LHCN-M2 (cell line): ENCODE measurements at places on chromosomes 7 and 10.
A peak's percentile ranks its signal among the peaks of the same experiment; 100 is the strongest.

GRCh38 chr10:71316786-71317160 is 2.3 kb upstream of the SLC29A3 start:
- DNase-seq = no peak

DNA sequence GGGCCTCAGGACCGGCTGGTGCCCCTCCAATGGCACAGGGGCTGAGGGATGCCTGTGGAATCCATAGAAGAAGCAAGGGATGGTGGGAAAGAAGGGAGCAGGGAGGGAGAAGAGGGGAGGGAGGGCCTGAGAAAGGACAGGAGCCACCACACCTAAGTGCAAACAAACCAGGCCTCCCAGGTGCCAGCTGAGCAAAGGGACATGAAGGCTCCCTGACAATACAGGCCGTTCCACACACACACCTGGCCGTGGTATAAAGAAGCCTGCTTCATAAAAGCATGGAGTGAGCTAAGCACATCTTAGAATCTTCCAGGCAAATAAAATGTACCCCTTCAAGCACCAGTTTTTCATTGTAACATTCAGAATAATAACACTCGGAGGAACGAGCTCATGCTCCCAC is 54.0 kb downstream of the OAT start:
- DNase-seq = no peak

DNA sequence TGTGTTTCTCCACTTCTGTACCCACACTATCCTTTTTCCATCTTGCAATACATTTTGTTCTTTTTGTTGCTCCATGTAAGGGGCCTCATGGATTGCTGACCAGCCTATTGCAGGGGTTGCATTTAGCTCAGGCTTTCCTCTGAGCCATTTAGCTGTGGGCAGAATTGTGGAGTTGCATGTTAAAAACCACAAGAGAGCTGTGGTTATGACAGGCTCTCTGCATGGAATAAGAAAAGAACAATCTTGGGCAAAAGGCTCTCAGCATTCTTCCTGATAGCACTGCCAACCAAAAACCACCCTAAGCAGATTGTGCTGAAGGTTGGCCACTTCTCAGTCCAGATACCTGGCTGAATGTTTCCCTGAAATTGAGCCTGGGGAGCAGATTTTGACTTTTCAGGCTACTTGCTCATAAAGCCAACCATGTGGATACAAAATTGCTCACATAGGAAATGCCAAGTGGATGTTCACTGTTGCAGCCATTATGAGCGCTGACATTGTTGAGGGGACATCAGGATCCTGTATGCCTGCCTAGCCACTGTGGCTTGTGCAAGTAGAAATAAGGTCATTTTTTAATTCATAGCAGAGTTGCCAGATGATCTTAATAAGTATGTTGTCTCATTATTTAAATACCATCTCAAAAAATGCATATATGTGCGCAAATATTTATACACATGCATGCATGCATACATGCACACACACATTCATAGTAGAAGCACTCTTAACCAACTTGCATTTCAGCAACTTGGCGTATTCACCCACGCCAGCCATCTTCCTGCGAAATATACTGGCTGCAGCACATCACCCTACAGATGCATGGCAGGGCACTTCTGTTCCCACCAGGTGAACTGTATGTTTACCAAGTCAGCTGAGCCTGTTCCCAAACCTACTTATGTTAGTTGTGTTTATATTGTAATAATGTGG is 695.4 kb downstream of the LRMDA start:
- DNase-seq = peak; percentile 83

DNA sequence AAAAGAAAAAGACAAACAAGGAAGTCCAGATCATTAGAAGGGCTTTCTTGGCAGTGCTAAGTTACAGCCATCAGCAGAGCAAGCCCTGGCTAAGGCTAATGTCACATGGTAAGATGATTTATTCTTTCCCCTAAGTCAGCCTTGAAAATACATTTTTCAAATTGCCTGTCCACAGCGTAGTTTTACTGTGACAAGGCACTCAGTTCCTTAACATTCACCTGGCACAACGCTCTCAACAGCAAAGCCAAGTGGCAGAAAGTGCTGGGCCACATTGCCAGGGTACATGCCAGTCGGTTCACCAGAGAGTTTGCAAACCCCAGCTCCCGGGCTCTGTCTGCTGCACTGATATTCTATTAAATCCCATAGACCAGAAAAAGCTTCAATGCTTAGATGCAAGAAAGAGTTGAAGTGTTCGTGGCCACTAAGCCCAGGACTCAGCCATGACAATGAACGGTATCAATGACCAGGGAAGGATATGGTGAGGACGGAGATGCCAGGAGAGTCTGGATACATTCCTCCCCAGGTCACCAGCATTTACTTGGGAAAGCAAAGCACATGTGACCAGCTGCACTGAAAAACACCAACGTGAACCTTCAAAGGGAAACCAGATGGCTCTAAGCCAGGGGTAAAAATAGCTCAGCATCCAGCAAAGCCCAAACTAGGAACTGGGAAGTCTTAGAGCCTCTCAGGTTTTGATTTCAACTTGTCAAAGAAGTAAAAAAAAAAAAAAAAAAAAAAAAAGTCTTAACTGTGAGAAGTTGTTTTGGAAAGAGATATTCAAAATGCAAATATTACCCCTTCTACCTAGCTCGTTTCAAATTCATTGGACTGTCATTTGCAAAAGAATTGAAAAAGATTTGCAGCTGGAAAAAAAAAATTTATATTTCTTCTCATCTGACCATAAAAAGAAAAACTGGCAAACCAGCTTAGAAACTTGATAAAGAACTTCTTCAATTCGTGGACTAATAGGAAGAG is 23.9 kb upstream of the MPP7 start:
- peak; percentile 88 for DNase-seq

DNA sequence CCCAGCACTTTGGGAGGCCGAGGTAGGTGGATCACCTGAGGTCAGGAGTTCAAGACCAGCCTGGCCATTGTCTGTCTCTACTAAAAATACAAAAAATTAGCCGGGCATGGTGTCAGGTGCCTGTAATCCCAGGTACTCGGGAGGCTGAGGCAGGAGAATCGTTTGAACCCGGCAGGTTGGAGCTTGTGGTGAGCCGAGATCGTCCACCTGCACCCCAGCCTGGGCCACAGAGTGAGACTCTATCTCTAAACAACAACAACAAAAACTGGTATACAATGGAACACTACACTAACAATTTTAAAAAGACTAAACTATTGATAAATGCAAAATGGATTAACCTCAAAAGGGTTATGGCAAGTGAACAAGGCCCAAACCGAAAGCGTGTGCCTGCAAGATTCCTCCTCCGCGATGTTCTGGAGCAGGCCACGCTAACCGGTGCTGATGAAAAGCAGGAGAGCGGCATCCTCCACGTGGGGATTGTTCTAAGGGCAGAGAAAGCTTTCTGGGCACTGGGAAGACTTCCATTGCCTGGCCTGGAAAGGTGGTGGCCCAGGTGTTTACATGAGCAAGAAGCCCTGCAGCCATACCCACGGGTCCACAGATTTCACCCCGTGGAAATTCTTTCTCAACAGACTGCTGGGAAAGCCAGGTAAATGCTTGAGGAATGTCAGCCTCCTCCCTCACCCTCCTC is 53.8 kb downstream of the PDGFA start:
- no peak for DNase-seq

- DNase-seq = no peak
These were observed 44.1 kb upstream of the ADO start for GRCh38 chr10:62760401-62760800.

- no peak for DNase-seq
These were observed 274.7 kb downstream of the USP6NL start for GRCh38 chr10:11336722-11337162.

DNA sequence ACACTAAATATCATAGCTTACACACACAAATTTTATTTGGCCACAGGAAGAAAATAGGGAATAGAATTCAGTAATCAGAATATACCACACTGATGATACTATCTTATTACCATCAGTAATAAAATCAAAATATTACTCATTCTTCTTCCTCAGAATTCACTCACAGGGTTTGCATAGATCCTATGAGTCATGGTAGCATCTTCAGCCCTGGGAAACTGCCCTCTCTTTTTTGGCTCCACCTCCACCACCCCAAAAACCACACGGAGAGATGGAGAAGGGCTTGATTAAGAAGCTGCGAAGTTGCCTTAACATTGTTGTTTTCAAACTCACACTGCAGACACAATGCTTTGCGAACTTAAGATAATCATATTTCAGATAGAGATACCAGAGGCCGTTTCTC is 154.1 kb upstream of the AHR start:
- peak; percentile 87 for DNase-seq

DNA sequence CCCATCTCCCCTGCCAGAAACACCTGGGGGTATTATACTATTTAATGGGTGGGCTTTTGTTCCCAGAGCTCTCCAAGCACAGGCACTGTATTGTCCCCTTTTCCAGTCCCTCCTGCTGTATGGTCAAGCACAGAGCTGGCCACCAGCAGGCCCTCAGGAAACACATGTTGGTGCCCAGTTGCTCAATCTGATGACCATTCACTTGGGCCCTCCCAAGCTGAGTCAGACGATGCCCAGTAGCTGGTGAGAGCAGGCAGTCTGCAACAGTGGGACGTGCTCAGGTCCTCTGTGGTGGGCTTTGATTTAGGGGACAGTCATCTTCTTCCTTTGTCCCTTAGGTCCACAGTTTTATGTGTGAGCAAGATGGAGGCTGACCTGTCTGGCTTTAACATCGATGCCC is 11.8 kb downstream of the SFXN2 start:
- peak; percentile 73 for DNase-seq

DNA sequence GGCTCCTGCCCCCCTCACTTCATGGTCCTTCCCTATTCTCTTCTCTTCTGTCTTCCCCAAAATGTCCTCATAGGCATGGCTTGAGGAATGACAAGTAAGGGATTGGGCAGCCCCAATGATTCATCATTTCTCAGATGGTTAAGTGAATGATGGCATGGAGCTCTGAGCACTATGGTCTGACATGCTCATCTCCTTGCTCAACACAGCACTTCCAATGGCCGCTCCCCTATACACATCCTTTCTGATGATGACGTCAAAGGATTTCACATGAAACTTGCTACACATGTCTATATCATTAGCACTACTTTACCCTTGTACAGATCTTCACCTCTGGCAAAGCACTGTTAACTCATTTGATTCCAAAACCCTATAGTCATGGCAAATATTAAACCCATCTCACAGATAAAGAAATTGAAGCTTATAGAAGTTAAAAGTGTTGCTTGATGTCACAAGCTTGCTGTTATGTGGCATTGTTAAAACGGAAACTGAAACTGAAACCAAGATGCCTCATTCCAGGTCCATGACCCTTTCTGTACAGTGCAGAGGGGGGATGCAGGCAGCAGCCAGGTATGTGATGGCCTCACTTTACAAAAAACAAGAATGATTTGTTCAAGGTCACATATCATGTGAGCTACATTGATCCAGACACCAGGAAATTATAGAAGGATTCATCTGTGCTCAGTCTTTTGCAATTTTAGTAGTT is 90.0 kb upstream of the PLXNA4 start:
- DNase-seq = no peak

GRCh38 chr7:101165958-101166647 is 734 bp upstream of the VGF start:
- DNase-seq = no peak

DNA sequence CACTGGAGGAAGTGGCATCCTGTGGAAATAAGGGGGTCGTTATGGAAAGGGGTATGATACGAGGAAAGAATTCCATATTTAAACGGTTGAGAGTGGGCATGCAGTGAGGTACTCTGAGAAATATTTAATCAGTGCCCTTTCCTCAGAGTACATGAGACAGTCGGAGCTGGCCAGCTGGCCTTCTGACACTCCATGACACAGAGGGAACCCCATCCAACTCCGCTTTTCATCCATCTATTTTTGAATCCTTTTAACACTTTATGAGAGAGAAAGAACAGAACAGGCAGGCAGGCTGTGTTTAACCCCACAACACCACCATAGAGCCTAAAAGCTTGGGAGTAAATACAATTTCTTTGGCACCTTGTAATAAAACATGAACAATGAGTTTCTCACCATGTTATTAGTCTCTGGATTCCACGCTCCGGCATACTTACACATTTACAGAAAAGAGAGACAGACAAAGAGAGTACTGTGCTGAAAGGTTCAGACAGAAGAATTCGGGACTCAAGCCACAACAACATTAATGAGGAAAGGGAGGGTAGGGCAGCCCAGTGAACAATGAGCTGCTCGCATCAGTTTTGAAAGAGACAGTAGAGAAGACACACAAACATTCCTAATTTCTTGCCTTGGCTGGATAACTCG is 124.2 kb upstream of the PDLIM1 start:
- DNase-seq = no peak

- no peak for DNase-seq
These were observed 20.5 kb downstream of the ITPRIP start for GRCh38 chr10:104317726-104318299.

GRCh38 chr7:122885583-122886356 is 490 bp downstream of the CADPS2 start:
- no peak for DNase-seq

DNA sequence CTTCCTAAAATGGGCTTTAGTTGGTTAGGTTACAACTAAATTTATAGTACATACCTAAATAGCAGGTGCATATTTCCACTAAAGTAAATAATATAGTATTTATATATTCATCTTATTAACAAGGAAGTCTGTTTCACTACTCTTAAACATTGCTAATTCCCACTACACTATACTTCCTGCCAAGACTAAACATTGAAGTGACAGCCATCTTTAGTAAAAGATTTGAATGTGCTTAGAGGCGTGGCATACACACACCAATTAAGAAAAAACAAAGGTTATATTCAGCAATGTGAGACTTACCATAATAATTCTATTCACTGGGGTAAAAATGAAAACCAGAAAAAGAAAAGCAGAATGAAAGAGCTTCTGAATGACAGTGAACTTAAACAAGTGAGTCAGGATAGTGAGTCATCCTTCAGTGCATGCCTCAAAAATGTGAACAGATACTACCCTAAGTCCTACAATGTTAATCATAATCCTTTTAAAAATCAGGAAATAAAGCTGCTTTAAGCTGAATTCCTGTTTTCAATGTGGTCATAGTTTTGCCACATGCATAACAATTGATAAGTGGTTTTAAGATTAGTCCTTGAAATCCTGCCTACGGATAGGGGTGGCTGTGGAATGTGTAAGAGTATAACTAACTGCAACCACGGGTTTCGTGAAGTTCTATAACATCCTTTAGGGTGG is 59.4 kb downstream of the USP6NL start:
- peak; percentile 87 for DNase-seq

GRCh38 chr7:111997546-111997945 is 208.7 kb downstream of the DOCK4 start:
- no peak for DNase-seq

GRCh38 chr10:47101807-47102206 is 190.6 kb downstream of the PTPN20 start:
- DNase-seq = no peak
